ENCODE measurements at places on chromosomes 1 and 21. TPM values are rescaled to one million over a fixed set of nuclear protein-coding genes. Genes with fewer than 3 reads are reported as not detected.

- no peaks in the 10 kb centered on the region for H3K36me3 ChIP-seq
- DNase-seq = no peak
- H3K4me3 ChIP-seq = no peak overlapping the region
Observed at GRCh38 chr21:33042812-33043211, 17.1 kb downstream of the OLIG2 start.

GRCh38 chr1:176994931-176995596 is 169.4 kb downstream of the ASTN1 start:
- H3K27ac ChIP-seq = no peak overlapping the region
- no peaks in the 10 kb centered on the region for H3K4me1 ChIP-seq
- no peaks in the 10 kb centered on the region for H3K27me3 ChIP-seq
- no peak for DNase-seq
- no peak overlapping the region for H3K4me3 ChIP-seq
- H3K36me3 ChIP-seq = no peaks in the 10 kb centered on the region

DNA sequence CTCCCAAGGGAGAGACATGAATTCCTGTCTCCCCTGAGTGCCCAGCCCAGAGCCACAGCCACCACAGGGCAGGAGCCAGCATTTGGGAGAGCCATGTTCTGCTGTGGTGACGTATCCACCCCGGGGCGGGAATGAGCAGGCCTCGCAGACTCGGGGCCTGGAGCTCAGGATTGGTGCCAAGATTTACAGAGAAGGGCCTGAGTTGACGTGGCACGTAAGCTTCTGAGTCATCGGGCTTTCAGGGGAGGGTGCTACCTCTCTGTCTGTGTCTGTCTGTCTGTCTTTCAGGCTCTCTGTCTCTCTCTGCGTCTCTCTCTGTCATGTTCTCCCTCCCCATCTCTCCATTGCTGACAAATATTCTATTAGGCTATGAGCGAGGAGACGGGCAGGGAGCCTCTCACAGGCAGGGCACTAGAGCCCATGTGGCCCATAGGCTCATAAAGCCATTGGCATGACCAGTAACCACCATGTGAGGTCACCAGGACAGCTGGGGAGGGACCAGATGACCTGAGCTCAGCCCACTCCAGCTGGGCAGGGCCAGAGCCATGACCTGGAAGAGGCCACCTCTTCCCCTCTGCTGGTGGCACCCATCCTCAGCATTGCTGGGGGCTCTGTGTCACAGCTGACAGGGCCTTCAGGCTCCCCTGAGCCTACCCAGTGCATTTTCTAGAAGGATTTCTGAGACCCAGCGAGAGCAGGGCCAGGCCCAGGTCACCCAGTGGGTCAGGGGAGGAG is 300.0 kb upstream of the VAMP3 start:
- H3K4me1 ChIP-seq = no peaks in the 10 kb centered on the region
- H3K27ac ChIP-seq = peak overlapping the region; percentile 50
- H3K27me3 ChIP-seq = no peaks in the 10 kb centered on the region
- DNase-seq = peak; percentile 54

DNA sequence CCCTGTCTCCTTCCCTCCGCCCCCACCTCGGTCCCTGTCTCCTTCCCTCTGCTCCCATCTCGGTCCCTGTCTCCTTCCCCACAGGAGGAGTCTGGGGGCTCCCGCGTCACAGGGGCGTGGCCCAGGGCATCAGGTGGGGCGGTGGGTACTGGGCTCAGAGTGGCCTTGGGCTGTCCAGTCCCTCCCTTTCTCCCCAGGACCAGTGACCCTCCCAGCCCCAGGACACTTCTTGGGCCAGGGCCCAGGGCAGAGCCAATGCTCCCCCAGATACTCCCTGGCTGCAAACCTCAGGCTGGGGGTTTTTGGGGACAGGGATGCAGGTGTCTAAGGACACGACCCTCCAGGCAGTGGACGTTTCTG is 6.8 kb upstream of the RNF223 start:
- peaks cover 8% of the 10 kb centered on the region for H3K4me1 ChIP-seq
- no peak overlapping the region for H3K4me3 ChIP-seq
- no peak overlapping the region for H3K27ac ChIP-seq
- H3K27me3 ChIP-seq = no peaks in the 10 kb centered on the region
- DNase-seq = no peak

FAAH gene
- total RNA-seq = 117 TPM

LCE1E gene
- total RNA-seq = not detected
